ENCODE measurements at places on chromosomes 2 and 18.

DNA sequence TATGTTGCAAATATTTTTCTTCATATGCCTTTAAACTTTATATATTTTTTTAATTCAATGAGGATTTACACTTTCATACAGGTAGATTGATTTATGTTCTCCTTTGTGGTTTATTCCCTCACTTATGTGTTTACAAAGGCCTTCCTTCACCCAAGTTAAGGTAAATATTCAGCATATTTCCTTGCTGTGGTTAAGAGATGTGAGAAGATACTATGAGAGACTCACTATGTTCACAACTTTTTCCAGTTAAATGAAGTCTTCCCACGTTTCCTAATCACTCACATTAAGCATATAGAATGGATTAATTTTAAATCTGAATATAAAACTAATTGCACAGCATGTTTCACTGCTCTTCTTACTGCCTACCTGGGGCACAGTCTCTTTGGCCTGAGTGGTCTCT is 597 bp downstream of the PECR start:
- DNase-seq = no peak

GRCh38 chr18:62510789-62511188 is 12.0 kb upstream of the ZCCHC2 start:
- no peak for DNase-seq

DNA sequence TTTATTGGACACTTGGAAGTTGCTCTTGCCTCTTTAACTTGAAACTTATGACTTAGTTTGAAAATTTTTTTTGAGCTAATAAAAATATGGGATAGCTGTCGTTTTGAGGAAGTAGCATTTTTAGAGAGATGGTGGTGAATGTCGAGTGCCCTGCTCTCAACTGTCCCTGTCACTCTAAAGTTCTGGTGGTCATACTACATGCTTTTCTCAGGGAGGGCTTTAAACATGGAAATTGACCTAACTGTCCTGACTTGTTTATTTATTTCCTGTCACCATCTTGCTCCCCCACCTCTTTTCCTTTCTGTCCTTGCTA is 16.0 kb downstream of the CEP192 start:
- DNase-seq = no peak

DNA sequence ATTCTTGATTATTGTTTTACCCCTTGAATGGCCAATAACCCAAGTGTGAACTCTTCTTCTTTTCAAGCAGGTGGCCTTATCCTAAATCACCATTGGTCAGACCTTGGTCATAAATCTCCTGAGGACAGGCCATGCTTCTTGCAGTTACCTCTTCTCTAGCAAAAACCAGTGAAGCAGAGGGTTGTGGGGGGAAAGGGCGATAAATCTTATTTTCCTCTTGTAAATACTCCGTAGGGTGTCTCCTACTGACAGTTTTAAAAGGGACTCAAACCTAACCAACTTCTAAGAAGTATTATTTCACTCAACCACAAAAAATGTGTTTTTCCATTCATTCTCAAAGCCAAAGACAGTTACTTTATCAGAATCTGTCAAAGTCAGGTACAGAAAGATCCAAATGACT is 168.1 kb upstream of the RMP24 start:
- DNase-seq = no peak

Data from stimulated activated CD4-positive, alpha-beta T cell treated with anti-CD3 and anti-CD28 coated beads, Interleukin-12 subunit alpha, Interleukin-12 subunit beta, amount 100 ng/mL, for 48 hours (primary cell).